ENCODE measurements at places on chromosomes 2 and 18.

DNA sequence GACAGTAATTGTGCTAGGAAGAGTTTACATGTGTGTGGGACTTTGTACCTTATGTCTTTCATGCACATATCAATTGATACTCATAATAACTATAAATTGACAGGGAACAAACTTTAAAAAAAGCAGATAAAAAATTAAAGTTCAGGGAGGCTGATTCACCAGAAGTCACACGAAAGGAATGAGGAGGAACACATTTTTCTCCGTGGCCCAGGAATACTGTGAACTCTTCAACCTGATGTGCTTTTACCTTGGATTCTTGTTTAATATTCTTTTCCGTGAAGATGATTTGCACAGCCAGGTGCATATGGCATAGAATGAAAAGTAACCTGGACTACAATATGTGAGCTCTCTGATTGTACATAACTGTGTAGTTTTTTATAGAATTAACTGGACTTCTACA is 326.3 kb downstream of the CDH7 start:
- no peak overlapping the region for H3K27ac ChIP-seq
- H3K36me3 ChIP-seq = no peaks in the 10 kb centered on the region
- no peaks in the 10 kb centered on the region for H3K4me1 ChIP-seq
- DNase-seq = no peak
- H3K4me3 ChIP-seq = no peak overlapping the region

DNA sequence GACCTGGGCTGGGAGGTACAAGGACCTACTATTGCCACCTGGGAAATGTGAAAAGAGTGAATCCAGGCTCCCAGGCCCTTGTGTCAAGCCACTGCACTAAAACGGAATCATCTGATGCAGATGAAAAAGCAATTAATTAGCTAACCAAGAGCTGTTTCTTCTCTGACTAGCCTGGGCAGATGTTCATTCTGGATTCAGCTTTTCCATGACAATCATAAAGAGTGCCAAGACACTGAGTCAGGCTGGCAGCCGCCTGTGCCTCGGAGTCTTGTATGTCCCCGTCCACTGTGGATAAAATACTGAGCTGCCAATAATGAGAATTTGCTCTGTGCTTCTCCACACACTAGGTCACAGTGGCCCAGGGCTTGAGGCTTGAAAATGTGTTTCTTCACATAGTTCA is 21.7 kb upstream of the LCLAT1 start:
- H3K4me3 ChIP-seq = no peak overlapping the region
- H3K27me3 ChIP-seq = no peaks in the 10 kb centered on the region
- no peak overlapping the region for H3K27ac ChIP-seq

- no peaks in the 10 kb centered on the region for H3K4me1 ChIP-seq
- no peak overlapping the region for H3K27ac ChIP-seq
- peaks cover 13% of the 10 kb centered on the region for H3K27me3 ChIP-seq
- H3K36me3 ChIP-seq = peaks cover 4% of the 10 kb centered on the region
These were observed 100.8 kb upstream of the CNGA3 start for GRCh38 chr2:98245491-98245890.

DNA sequence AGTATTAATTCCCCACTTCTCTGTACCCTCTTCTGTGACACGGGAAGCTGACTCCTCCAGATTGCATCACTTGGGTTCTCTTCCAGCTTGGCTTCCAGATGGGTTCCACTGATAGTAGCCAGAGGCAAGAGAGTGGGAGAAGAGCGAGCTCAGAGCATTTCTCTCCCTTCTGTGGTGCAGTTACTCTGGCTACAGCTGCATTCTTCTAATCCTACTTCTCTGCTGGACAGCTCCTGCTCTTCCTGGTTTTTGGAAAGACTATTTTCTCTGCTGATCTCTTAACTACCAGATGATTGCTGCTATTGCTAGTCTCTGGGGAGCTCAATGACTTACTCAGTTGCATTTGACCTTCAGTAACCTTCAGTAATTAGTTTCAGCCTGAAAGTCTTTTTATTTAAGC is 187.5 kb upstream of the MAP2 start:
- H3K4me3 ChIP-seq = no peak overlapping the region
- no peaks in the 10 kb centered on the region for H3K36me3 ChIP-seq
- no peak overlapping the region for H3K27ac ChIP-seq
- no peaks in the 10 kb centered on the region for H3K27me3 ChIP-seq
- no peaks in the 10 kb centered on the region for H3K4me1 ChIP-seq

GRCh38 chr2:130882111-130882690 is 45.5 kb downstream of the ARHGEF4 start:
- H3K36me3 ChIP-seq = no peaks in the 10 kb centered on the region
- no peaks in the 10 kb centered on the region for H3K4me1 ChIP-seq
- no peaks in the 10 kb centered on the region for H3K27me3 ChIP-seq
- H3K27ac ChIP-seq = no peak overlapping the region
- H3K4me3 ChIP-seq = no peak overlapping the region

All from activated naive CD8-positive, alpha-beta T cell treated with anti-CD3 and anti-CD28 coated beads for 36 hours (primary cell).